ENCODE measurements at places on chromosomes 16 and 17.

DNA sequence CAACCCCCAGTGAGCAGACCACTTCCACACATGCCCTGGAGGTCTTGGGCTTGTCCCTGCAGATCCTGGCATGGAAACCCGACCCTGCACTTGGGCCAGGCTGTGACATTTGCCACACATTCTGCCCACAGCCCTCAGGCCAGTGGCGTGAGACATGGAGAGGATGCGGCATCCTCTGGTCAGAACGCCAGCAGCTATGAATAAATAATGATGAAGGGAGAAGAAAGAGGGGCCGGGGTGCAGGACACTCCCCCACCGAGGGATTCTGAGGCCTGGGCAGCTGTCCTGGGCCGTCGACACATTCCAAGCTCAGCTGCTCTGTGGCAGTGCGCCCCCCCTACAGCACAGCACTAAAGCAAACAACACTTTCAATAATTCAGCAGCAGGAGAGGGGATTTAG, 148.8 kb downstream of the ENGASE start:
- DNase-seq, result no peak

DNA sequence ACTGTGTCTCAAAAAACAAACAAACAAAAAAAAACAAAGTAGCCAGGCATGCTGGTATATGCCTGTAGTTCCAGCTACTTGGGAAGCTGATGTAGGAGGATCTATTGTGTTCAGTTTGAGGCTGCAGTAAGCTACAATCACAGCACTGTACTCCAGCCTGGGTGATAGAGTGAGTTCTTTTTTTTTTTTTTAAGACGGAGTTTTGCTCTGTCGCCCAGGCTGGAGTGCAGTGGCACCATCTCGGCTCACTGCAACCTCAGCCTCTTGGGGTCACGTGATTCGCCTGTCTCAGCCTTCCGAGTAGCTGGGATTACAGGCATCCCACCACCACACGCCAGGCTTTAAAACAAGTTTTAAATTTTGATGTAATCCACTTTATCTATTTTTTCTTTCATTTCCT, 80.2 kb upstream of the STAC2 start:
- DNase-seq, result no peak

DNA sequence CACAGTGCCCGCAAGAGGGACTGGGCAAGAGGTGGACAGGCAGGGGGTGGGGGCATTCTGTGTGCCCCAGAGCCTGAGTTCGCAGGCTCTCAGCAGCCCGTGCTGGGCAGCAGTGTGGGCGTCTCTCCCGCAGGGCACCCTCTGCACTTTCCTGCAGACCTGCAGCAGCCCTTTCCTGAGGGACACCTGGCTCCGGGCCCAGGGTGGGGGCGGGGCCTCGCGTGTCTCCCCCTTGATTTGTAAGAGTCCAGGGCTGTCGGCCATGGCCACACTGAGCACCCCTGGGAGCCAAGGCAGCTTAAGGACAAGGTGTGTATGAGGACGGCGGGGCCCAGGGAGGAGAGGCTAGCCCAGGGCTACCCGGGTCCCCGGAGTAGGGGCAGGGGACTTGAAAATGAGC, 33.4 kb upstream of the SLC38A10 start:
- no peak for DNase-seq

- DNase-seq, result peak; percentile 39
Measured at GRCh38 chr17:16873174-16874035, 98.5 kb downstream of the TNFRSF13B start.

DNA sequence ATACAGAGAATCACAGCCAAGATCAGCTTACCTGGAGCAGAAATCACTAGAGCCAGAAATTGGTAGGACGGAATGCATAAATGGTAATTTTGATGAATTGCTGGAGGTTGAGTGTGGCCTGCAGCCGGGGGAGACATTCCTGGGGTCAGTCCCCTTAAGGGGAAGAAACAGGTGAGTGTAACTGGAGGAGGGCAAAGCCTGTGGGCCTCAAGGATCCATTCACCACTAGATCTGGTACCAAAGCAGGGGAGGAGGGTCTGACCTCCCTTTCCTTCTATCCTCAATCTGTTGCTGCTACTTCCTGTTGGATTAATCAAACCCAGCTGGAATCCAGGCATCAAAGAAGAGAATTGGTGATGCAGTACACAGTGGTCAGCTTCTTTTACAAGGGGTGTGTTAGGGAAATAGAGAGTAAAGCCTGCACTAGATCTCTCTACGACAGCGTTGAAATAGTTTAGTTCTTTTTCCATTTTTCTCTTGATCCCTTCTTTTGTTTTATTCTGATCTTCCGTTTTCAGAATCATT, 8.6 kb upstream of the ABCA9 start:
- DNase-seq, result no peak

DNA sequence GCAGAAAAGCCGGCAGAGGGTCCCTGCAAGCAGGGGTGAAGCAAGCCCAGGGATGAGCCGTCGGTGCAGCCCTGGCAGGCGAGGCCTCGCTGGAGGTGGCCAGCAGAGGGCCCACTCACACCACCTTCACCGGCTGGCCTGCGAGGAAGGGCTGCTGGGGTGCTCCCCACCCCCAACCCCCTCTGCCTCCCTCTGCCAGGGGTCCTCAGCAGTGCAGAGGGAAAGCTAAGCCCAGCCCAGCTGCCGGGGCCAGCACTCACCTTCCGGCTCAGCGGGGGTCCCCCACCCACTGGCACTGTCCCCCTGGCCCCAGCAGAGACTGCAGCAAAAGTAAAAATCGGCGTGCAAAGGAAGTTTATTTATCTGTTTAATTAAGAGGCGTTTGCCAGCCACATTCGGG, 113.4 kb downstream of the ENGASE start:
- no peak for DNase-seq

DNA sequence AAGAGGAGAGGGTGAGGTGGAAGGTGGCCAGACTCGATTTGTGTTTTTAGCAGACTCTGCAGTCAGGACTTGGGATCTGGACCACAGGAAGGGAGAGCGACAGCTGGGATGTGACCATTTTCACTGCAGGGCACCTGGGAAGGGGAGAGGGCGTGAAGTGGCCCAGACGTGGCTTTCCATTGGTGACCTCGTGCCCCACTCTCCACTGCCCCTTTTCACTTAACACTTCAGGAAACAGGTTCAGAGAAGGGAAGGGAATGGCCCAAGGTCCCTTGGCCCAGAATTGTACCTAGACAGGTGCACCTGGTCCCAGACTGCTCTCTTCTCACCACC, 22.9 kb upstream of the MPRIP start:
- no peak for DNase-seq
